NCI-H460 (cell line): ENCODE measurements at places on chromosomes 4 and X. TPM values are rescaled to one million over a fixed set of nuclear protein-coding genes. Genes with fewer than 3 reads are reported as not detected.

DNA sequence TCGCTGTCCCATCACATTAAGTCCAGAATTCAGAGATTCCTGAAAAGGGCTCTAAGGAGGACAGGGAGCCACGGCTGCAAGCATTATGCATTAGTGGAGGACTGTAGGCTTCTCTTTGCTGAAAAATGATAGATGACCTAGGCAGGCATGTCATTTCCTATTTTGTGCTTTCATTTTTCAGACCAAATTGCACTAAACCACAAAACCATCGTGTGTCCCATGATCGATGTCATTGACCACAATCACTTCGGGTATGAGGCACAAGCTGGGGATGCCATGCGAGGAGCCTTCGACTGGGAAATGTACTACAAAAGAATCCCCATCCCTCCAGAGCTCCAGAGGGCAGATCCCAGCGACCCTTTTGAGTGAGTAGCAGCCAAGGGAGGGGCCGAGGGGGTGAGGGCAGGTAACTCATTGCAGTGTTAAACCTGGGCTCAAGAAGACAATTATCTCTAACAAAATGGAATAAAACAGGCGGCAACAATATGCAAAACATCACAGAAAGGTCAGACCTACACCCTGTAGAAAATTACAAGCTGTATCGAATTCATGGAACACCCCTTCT lies 355.2 kb upstream of the GALNT7 start:
- DNase-seq, result no peak

DNA sequence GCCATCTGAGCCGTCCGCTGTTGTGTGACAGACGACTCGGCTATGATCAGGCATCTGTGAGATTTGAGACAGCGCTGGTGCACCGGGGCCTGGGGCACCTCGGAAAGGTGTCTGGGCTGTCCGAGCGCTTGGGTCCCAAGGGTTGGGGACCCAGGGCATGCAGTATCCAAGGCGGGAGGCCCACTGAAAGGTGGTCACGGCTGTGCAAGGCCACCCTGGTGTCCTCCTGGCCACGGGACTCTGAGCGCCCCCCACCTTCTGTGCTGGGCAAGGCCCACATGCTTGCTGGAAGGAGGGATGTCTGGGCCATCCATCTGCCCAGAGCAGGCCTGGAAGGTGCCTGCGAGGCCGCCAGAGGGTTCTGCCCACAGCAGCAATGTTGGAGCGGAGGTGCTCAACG lies 19.9 kb downstream of the TACC3 start:
- no peak for DNase-seq

DNA sequence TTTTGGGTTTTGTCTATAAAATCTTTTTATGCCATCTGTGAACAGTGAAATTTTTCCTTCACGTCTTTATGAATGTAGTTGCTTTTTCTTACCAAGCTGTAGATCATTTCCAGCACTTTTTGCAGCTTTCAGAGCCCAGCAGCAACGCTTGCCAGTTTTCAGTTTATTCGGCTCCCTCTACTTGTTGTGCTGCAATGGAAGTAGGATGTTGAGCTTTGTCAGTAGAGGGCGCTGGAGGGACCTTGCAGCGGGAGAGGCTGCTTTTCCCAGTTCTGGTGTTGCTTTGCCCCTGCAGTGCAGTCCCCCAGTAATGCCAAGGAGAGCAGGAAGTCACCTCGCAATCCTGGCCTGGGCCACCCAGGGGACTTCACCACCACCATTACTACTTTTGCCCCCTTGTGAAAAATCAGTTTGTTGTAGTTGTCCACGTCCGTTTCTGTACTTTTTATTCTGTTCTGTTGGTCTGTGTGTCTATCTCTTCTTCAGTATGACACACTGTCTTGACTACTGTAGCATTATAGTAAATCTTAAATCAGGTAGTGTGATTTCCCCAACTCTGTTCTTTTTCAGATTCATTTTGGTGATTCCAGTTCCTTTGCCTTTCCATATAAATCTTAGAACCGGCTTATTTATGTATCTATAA lies 21.8 kb downstream of the CMC4 start:
- DNase-seq, result peak; percentile 51

GRCh38 chr4:149493492-149493891 lies 322.2 kb downstream of the IQCM start:
- no peak for DNase-seq

GRCh38 chr4:85496933-85497332 lies 22.0 kb downstream of the ARHGAP24 start:
- peak; percentile 14 for DNase-seq

GRCh38 chr4:69060651-69061308 lies 35.5 kb upstream of the UGT2B7 start:
- DNase-seq, result no peak

- peak; percentile 5 for DNase-seq
Measured at GRCh38 chr4:148056879-148057278, 325.0 kb downstream of the ARHGAP10 start.

- no peak for DNase-seq
Measured at GRCh38 chr4:96630839-96631238, 790.9 kb downstream of the PDHA2 start.

GRCh38 chrX:79330022-79330421 lies 37.1 kb downstream of the ITM2A start:
- DNase-seq, result no peak

Gene ADAMTS3
- 0.07 and 0.14 TPM in 2 replicates for total RNA-seq

Gene HPGD
- 0.26 and 1.1 TPM in 2 replicates for total RNA-seq

Gene MND1
- total RNA-seq, result 33.6 and 35.7 TPM in 2 replicates

Gene EDA2R
- 30.6 and 32.2 TPM in 2 replicates for total RNA-seq
